BE2C (cell line): ENCODE measurements at places on chromosomes 1 and 21.

DNA sequence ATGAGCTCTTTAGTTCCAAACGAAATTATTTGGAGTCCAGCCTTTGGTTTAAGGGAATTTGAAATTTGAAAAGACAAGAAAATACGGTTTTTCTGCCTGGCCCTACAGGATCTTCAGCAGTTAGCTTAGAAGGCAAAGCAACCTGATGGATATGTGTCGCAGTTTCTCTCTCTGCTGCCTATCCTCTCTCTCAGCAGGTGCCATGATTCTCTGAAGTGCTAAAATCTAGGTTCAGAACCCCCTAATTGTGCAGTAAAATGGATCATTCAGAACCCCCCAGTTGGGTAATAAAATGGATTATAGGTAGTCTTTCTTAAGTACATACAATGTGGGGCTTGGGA, 446 bp upstream of the DEPDC1 start:
- DNase-seq, result no peak

- no peak for DNase-seq
Measured at GRCh38 chr1:223709598-223709997, 2.7 kb upstream of the CAPN2 start.

GRCh38 chr1:76268341-76268740, 193.8 kb downstream of the ST6GALNAC3 start:
- no peak for DNase-seq

DNA sequence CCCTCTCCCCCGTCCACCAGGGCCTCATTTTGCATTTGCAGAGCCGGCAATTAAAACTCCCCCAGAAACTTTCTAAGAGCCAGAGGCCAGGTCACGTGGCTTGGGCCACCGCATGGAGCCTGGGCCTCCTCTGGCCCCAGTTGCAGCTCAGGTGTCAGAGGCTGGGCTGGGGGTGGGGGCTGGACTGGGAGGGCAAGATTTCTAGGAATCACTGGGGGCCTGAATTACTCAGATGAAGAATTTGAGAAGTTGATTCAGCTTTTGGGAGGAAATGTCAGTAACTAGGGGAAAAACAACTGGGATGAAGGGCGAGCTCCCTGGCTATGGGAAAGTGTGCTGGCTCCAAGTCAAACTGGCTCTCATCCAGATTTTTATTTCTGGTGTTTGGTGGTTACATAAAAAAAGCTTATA, 151.0 kb downstream of the CDC7 start:
- no peak for DNase-seq
